ENCODE measurements at places on chromosomes 11 and 22. TPM values are rescaled to one million over a fixed set of nuclear protein-coding genes. Genes with fewer than 3 reads are reported as not detected.

Gene OR5M10
- not detected for total RNA-seq

- no peak for DNase-seq
Measured at GRCh38 chr22:28541137-28541536, 138.5 kb downstream of the TTC28 start.

Gene SIAE
- 38.7 TPM for total RNA-seq

Gene DDIAS
- 0.25 TPM for total RNA-seq

DNA sequence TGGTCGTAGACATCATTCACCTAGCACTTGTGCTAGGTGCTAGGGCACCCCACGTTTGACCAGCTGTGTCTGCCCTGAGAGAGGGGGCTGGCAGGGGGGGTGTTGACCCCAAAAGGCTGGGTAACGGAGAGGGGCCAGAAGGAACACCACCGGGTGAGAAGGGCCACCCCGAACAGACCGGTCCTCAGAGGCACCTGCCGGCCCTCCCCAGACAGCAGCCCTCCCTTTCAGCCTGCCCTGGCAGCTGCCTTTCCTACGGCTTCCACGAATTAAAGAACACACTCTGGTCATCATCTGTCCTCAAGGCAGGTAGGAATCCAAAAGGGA lies 977 bp upstream of the KCNJ5 start:
- DNase-seq, result no peak

Gene KCNC1
- total RNA-seq, result under 0.01 TPM

DNA sequence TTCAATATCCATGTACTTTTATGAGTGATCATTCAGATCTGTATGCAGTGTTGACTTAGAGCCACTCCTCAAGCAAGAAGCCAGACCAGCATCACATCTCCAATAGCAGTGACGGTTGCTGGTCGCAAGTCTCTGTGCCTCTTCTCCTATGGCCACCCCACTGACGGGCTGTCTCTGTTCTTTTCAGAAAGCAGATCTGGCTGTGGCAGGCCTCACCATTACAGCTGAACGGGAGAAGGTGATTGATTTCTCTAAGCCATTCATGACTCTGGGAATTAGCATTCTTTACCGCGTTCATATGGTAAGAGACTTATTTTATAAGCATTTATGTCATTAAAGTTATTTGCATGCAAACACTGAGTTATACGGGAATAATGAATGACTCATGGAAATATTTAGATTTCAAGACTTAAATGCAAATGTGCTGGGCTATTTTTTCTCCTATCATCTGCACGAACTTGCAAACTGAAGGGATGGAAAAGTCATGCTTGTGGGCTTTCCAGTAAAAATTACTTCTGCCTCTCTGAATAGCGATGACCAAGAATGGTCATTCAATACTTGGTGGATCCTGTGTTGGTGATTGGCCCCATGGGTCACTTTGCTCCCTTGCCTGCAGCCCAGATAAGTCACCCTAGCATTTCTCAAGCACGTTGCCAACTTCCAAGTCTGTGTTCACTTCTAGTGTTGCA lies 83.6 kb upstream of the TBCEL start:
- no peak for DNase-seq

Gene UCP3
- total RNA-seq, result 3.5 TPM

DNA sequence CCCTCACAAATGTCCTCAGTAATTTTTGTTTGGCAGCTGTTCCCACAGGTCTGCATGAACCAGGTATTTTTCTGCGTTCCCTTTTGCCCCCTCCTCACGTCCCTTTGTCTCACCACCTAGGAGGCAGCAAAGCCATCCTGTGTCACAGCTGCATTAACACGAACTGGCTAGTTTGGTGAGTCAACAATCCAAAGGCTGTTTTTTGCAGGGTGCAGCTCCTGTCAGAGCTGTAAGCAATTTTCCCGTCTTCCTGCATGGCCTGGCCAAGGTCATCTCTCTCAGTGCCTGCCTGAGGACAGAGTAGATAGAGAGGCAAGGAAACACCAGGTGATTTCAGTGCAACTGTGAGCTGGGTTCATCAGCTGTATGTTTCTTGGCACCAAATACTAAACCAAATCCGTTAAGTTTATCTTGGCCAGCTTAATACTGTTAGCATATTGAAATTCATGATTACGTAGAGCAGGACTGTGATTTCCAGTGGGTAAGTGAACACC lies 20.6 kb upstream of the VSIG10L2 start:
- no peak for DNase-seq

DNA sequence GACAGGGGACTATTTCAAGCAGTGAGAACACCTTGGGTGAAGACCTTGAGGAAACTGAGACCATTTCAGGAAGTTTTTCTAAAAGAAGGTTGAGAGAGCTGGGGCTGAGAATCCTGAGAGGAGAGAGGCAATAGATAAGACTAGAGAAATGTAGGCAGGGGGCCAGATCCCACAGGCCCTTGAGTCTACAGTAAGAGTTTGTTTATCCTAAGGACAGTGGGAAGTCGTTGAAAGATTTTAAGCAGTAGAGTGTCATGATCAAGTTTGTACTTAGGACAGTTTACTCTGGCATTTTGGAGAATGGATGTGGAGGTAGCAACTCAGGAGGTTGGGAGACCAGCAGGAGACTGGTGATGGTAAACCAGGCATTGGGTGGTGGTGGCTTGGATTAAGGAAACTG lies 17.1 kb downstream of the HSD17B12 start:
- no peak for DNase-seq

GRCh38 chr11:14110629-14111028 lies 148.1 kb downstream of the SPON1 start:
- DNase-seq, result no peak

Gene FAM89B
- 45.8 TPM for total RNA-seq

GRCh38 chr22:29733362-29734201 lies 13.8 kb downstream of the CABP7 start:
- peak; percentile 42 for DNase-seq

GRCh38 chr11:64251016-64251752 lies at the start of gene PLCB3:
TSS of gene PLCB3 (plus strand) at chr11:64251530. CDS start at chr11:64251650, 120 bp downstream.
- DNase-seq, result peak; percentile 57

DNA sequence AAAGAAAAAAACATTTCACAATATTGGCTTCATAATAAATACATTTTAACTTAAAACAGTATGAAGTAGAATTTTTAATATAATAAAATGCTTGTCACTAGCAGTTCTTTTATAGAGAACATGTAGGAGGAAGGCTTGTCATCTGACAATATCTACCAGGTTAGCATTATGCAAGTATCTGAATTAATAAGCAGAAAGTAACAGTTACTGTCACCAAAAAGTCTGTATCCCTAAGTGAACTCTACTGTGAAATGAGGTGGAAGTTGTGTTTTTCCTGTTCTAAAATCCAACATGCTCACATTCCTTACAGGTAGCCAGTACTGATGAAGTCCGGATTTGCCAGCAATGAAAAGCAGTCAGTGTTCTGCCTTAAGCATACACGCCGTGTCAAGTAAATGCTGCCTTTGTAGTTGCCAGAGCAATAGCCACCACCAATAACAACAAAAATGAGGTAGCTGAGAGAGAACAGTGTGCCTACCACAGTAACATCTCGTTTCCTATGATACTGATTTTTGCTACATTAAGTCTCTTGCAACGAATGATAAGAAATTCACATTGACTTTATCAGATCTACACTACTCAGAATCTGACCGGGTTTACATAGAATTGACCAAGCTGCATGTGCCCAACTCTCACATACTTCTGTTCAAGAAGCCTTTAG lies 95.5 kb downstream of the SIK3 start:
- DNase-seq, result peak; percentile 69

DNA sequence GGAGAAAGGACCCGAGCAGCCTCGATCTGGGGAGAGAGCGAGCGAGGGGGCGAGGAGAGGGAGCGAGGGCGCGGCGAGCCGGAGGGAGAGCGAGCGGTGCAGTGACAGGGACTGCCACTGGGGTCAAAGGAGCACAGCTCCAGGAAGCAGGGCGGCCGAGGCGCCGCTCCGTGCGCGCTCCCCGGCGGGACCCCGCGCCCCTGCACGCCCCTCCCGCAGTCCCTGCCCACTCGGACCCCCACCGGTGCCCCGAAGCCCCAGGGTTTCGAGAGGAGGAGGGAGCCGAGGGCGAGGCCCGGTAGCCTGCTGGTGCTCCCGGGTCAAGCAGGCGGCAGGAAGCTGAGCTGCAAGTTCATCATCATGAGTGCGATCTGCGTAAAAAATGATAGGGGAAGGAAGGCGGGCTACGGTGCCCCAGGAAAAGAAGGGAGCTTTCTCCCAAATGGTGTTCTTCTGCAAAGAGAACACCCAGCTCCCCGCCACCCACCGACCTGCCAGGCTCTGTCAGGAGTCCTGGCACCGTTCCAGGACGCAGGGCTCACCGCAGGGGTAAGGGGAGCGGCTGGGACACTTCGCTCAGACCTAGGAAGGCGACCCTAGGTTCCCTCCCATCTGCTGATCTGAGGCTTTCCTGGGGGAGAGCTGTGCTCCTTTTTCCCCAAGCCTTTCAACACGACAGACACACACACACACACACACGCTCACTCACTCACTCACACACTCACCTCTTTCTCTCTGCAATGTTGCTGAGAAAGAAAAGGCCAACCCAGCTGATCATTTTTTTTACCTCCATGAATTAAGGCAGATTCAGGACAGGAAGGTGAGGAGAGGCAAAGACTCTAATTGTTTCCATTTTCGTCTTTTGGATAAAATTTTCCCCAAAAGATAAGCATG lies at the start of gene MPPED2:
TSS of gene MPPED2 (minus strand) at position 103 of the 894 bp plus-strand sequence. CDS start 5,980 bp downstream, outside the sequence.
- DNase-seq, result peak; percentile 87

DNA sequence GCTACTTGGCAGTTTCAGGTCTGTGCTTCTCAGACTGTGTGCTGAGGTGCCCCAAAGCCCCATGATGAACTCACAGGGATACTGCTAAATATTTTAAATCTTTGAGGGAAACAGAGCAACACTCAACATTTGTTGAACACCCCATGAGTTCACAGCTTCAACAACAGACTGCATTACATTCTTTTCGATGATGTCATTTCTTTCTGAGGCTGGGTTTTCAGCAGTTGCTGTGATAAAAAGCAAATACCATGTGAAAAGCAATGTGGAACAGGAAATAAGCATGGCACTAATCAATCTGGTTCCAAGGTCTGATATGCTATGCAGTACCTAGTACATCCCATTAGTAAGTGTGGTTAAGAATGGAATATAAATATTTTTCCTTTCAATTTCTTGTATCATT lies 82.7 kb downstream of the RPL27A start:
- no peak for DNase-seq

Gene DDI1
- total RNA-seq, result not detected

Gene IGLL1
- not detected for total RNA-seq

Gene OR51I1
- not detected for total RNA-seq

Gene WT1
- not detected for total RNA-seq

Gene F2
- not detected for total RNA-seq

DNA sequence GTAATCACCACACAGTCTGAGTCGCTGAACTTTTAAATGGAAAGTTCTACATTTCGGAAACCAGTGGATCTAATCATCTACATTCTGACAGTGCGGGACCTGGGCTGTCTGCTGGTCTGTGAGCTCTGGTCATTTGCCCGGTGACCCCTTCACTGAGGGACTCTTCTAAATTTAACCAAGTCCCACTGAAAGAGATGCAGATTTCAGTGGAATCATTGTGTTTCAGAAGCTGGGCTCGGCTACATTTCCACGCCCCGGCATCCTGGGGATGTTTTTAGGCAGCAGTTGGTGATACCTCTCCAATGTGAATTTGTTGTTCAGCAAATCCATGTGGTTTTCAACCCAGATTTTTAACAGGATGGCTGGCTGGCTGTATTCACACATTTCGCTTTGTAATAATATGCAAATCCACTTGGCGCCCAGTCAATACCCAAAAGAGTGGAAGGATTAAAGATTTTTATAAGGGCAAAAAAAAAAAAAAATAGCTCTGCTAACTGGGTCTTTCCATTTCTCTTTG lies 145.5 kb upstream of the RASSF10 start:
- no peak for DNase-seq

- no peak for DNase-seq
Measured at GRCh38 chr11:134541355-134541754, 129.3 kb upstream of the B3GAT1 start.

- no peak for DNase-seq
Measured at GRCh38 chr22:32650553-32651345, 150.8 kb upstream of the TIMP3 start.

GRCh38 chr22:19708321-19709011 lies 5.8 kb upstream of the SEPTIN5 start:
- peak; percentile 87 for DNase-seq

DNA sequence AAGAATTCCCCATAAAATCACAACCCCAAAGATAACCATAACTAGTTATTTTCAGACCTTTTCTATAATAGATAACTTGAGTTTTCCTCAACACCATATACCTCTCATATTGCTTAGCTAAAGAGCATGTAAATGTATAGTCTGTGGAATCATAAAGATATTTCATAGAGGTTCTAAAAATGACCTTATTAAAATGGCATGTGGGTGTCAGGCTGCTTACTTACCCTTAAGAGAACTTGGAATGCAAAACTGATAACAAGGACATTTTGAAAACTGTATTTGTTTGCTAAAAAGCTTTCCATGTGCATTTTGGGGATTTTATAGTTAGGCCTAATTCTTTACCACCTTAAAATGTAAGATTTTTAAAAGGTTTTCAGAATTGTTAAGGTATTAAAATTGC lies 4.7 kb downstream of the SIK2 start:
- DNase-seq, result no peak

Gene CASP5
- total RNA-seq, result not detected

GRCh38 chr11:46127150-46127638 lies 5.9 kb upstream of the PHF21A start:
- DNase-seq, result no peak

- DNase-seq, result no peak
Measured at GRCh38 chr11:72586321-72587090, 87.7 kb downstream of the PDE2A start.

- DNase-seq, result no peak
Measured at GRCh38 chr22:28773461-28773867, 969 bp downstream of the CCDC117 start.

Gene CARD16
- 2.8 TPM for total RNA-seq

DNA sequence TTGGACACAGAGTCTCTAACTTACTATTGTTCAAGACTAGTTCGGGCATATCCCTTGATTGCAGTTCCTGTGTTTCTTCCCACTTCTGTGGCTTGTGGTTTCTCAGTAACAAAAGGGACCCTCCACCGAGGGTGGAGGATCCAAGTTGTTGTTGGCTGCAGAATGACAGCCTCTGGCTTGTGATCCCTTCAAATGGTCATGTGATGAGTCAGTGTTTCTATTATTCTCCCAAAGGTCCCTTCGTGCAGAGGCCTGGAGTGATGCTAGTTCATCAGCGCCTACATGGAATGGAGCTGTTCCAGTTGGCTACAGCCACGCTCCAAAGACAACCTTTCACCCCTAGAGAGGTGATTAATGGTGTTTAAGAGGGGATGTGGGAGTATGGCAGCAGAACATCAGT lies 2.6 kb upstream of the VWCE start:
- no peak for DNase-seq

- peak; percentile 67 for DNase-seq
Measured at GRCh38 chr11:67581469-67581868, 2.1 kb upstream of the GSTP1 start.

Gene AAMDC
- 33.6 TPM for total RNA-seq

DNA sequence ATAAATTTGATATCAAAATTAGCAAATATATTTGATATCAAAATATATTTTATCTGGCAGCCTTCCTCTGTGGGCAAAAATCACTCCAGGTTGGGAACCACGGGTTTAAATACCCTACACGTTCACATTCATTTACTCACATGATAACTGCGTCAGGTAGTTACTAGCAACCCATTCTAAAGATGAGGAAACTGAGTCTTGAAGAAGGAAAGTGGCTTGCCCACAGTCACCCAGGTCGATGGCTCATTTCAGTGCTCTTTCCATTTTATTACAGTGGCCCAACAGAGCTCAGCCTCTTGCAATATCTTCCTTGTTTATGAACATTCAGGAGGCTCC lies 19.2 kb upstream of the CDON start:
- no peak for DNase-seq

Gene DNAJB7
- total RNA-seq, result not detected
